ENCODE measurements at places on chromosomes 5 and 9.
A peak's percentile ranks its signal among the peaks of the same experiment; 100 is the strongest.

- DNase-seq, result no peak
Observed at GRCh38 chr9:68515326-68516017, 25.2 kb downstream of the TMEM252 start.

GRCh38 chr5:151474799-151475198 lies 27.4 kb downstream of the SLC36A1 start:
- DNase-seq, result no peak

DNA sequence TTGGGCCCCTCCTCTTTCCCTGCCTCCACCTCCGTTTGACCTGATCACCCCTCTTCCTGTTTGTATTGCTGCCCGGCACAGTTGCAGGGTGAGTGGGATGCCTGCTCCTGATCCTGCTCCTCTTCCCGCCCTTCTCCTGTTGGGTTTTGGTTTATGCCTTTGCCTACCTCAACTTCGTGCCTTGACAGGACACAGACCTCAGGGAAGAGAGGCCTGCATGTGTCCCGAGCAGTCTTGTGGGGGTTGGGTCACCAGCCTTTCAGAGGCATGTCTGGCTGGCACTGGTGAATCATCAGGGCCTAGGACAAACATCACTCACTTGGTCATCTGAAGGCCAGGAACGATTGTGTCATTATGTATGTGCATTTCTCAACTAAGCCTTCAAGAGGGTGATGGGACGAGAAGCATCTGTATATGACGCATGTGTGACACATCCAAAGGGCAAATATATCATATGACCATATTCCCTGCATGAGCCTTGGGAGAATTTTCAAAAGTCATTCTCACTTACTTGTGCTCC lies 56.9 kb downstream of the NPR3 start:
- peak; percentile 35 for DNase-seq

GRCh38 chr9:85981369-85981768 lies 40.4 kb downstream of the NAA35 start:
- no peak for DNase-seq

DNA sequence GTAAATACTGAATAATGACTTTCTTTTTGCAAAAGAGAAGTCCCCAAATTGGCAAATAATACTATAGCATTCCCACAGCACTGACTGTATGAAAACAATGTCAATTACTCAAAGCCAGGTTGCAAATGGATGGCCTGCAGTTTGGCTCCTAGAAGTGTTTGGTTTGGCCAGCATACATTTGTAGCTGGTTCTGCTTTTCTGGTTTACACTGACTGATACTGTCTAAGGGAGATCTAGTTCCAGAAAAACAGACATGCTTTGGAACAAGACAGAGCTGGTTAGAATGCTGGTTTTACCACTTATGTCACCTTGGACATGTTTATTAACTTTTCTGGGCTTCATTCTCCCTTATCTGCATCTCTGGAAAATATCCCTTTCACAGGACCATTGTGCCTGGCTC lies 81.5 kb upstream of the TRPM3 start:
- no peak for DNase-seq

DNA sequence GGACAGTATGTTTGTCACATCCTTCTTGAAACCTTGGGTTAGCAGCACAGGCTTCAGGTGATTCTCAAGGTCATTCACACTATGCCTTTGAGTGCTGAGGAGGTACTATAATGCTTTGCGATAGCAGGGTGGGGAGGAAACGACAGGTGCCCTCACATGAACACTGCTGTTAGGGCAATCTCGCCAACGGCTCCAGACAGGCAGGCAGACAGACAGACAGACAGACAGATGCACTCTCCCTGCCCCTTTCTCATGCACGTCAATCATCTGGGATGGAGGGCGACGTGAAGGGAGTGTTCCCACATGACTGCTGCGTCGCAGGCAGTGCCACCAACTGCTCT lies 82.9 kb downstream of the RAPGEF1 start:
- no peak for DNase-seq

- DNase-seq, result no peak
Observed at GRCh38 chr9:95506428-95506677, 10.4 kb downstream of the PTCH1 start.

GRCh38 chr9:123425836-123426365 lies 69.9 kb downstream of the CRB2 start:
- DNase-seq, result no peak

DNA sequence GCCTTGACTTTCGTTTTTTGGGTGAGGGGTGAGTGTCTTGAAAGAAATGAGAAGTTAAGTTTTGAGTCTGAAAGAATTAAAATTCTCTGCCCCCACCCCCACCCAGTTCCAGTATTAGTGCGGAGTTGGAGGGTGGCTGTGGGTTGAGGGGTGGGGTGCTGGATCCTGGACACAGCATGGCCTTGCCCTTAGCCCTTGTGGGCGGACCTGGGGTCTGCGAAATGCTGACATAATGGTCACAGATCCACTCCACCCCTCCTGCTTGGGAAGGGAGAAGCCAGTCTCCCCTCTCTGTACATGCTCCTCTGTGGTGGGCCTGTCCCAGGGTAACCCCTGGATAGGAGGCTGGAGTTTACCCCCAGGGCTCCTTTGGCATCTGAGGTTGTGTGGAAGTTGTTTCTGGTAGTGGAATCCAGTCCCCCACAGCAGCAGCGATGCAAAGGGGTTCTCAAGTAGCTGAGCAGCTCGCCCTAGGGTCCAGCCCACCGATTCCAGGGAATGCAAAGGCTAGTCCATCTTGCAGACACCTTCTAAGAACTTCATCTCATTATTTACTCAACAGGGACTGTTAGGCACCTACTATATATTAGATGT lies 42.8 kb upstream of the TCF7 start:
- DNase-seq, result no peak

- DNase-seq, result no peak
Observed at GRCh38 chr9:90881648-90882047, 80.0 kb downstream of the SYK start.

DNA sequence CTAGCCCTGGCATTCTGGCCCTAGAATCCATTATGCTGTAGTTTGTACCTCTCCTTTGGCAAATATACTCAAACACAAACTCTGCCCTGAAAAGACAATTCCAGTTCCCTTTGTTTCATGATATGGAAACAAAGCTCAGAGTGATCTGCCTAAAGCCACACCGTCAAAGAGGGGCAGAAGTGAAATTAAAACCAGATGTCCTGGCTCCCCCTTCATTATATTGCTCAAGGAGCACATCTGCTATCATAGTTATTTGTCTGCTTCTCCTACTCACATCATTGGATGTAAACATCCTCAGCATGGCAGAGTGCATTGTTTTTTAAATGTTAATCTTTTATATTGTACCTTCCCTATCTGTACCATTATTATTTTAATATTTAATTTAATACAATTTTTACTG lies 266.7 kb upstream of the SMARCA2 start:
- DNase-seq, result no peak

- DNase-seq, result no peak
Observed at GRCh38 chr5:94771742-94772141, 153.3 kb downstream of the SLF1 start.

DNA sequence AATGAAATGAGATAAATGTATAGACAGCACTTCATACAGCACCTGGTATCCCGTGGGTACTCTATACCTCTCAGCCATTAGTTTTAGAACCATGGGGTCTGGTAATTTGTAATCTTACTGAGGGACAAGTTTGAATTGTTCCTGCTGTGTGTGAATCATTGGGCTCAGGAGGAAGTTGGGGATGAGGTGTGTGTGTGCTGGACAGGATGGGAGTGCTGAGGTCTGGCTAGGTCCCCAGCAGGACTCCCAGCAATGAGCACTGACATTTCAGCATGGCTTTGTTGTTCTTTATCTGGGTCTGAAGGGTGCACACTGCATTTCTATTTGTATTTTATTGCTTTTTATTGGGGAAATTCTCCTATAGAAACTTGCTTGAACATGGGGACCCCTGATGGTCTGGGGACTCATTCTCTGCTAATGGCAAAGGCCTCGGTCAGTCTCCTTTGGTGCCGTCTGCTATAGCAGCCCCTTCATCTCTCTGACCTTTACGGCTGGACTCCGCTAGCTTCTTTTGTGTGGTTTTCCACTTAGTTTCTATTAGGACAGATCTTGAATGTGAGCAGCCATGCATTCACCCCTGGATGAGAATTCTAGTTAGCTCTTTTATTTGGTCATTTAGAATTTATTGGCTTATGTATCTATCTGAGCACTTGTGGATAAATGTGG lies 98.1 kb downstream of the SREK1 start:
- no peak for DNase-seq

DNA sequence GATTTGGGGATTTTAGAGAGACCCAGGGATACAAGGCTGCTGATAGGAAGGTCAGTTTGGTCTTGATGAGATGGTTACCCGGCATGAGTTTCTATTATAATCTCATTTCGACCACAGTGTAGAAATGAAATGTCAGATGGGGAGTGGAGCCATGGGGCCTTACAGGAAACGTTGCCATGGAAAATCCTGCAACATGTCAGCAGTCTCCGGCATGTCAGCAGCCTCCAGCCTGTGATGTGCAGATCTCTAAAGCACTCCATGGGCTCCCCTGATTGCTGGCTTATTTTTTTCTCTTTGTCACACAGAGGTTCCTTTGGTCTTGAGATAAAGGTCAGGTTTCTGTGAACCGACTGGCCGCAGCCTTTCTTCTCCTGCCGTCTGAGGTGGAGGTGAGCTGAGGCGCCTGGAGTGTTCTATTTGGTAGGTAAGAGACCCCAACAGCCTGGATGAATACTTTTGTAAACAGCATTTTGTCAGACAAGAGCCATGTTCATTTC lies 208.7 kb upstream of the DAP start:
- DNase-seq, result no peak

GRCh38 chr5:32598260-32598937 lies 13.0 kb downstream of the SUB1 start:
- DNase-seq, result no peak

DNA sequence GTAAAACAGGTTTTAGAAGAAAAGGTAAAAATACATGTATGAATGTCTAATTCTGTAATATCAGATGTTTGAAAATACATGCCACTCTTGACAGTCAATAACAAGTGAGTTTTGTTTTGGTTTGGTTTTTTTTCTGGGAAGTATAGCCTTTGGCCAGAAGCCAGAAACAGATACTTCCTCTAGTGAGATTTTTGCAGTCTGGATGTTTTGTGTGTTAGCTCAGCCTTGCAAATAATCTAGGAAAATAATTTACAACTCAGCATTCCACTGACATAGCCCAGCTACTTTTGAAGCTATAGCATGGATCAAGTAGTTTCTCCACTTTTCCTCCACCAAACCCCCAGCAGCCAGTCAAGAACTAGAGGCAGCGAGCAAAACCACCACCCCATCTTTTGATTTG lies 56.7 kb downstream of the SLC1A1 start:
- DNase-seq, result no peak

- no peak for DNase-seq
Observed at GRCh38 chr5:67806654-67807438, 408.7 kb upstream of the PIK3R1 start.

DNA sequence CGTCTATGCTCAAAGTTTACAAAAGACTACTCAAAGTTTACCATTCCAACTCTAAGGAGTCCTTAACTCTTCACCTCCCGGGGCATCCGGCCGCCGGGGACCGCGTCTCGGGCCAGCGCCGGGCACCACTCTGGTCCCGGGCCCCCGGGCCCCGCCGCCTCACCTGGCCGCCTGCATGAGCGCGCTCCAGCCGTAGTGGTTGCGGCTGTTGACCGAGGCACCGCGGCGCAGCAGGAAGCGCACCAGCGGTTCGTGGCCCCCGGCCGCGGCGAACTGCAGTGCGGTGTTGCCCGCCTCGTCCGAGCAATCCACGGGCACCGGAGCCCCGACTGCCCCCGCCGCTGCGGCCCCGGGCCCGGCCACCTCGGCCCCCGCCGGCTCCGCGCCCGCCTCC lies 388 bp downstream of the ANKS6 start:
- DNase-seq, result no peak

DNA sequence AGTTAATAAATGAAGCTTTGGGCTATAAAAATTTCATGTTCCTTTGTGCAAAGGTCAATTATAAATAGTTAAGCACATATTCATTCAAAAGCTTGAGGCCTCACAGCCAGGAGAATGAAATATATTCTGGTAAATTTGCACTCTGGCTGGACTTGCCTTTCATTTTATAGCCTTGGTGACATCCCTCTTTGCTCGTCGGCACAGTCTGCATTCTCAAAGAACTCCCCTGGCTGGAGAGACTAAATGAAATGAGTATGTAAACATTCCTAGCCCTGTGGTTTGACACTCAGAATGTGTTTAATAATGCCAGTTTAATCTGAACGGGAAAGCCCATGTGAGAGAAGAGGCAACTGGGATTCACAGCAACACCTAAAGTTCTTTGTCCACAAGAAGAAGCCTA lies 285.6 kb downstream of the BRINP1 start:
- DNase-seq, result no peak

GRCh38 chr5:88886252-88886651 lies 3.3 kb upstream of the MEF2C start:
- DNase-seq, result no peak

GRCh38 chr5:175809531-175810121 lies 61.8 kb upstream of the CPLX2 start:
- no peak for DNase-seq

GRCh38 chr5:179553875-179554274 lies 3.5 kb downstream of the RUFY1 start:
- no peak for DNase-seq

DNA sequence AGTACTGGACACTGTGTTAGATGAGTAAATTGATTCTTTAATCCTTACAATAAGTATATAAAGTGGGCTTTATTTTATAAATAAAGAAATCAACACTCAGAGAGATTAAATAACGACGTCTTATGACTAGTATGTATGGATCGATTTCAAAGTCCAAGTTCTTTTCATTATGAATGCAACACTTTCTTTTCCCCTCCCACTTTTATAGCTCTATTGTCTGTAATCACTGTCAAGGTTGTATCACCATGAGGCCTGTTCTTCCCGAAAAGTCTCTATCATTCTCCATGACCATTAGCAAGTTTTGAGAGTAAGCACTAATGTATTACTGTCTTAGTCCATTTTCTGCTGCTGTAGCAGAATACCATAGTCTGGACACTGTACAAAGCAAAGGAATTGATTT lies 228.4 kb downstream of the TLR4 start:
- DNase-seq, result no peak

GRCh38 chr9:278651-279050 lies 64.0 kb downstream of the DOCK8 start:
- DNase-seq, result no peak

- DNase-seq, result no peak
Observed at GRCh38 chr5:152883066-152883775, 478.1 kb upstream of the NMUR2 start.

GRCh38 chr9:676780-677438 lies 164.6 kb upstream of the DMRT1 start:
- no peak for DNase-seq

GRCh38 chr5:88830567-88830966 lies 52.4 kb downstream of the MEF2C start:
- DNase-seq, result no peak

- DNase-seq, result no peak
Observed at GRCh38 chr5:179368126-179368805, 23.0 kb upstream of the ADAMTS2 start.

GRCh38 chr9:31140316-31140715 lies 1244.1 kb upstream of the ACO1 start:
- DNase-seq, result no peak

GRCh38 chr5:6907320-6907918 lies 194.2 kb downstream of the TENT4A start:
- DNase-seq, result no peak
